ENCODE measurements at places on chromosomes 3 and 15. TPM values are rescaled to one million over a fixed set of nuclear protein-coding genes. Genes with fewer than 3 reads are reported as not detected.

The RARB gene
- total RNA-seq, result 32.2 TPM

The APBA2 gene
- 20.4 TPM for total RNA-seq

The FBN1 gene
- 1,470 TPM for total RNA-seq

The DYNLT2B gene
- 10.4 TPM for total RNA-seq

The CPEB1 gene
- 1.7 TPM for total RNA-seq

The SCG5 gene
- 100 TPM for total RNA-seq

The TMEM108 gene
- 0.12 TPM for total RNA-seq

The PRR20G gene
- total RNA-seq, result not detected

The TFRC gene
- total RNA-seq, result 543 TPM

The CYP1A1 gene
- total RNA-seq, result 0.45 TPM

The INO80 gene
- 20.5 TPM for total RNA-seq

The KNL1 gene
- 3.8 TPM for total RNA-seq

The GOLGA8T gene
- total RNA-seq, result not detected

The DNAH1 gene
- 1.7 TPM for total RNA-seq

The CCDC9B gene
- 38.0 TPM for total RNA-seq

The RARRES1 gene
- 9.0 TPM for total RNA-seq

The HOMER2 gene
- total RNA-seq, result 9.4 TPM

The PCBP4 gene
- total RNA-seq, result 27.3 TPM

The SEMA5B gene
- total RNA-seq, result under 0.01 TPM

The GOLGA6B gene
- not detected for total RNA-seq

The CLDN11 gene
- 280 TPM for total RNA-seq

The NR2E3 gene
- not detected for total RNA-seq

The UTS2B gene
- 0.38 TPM for total RNA-seq

The IL17RD gene
- total RNA-seq, result 2.7 TPM

The PRSS50 gene
- not detected for total RNA-seq

The TBC1D23 gene
- 53.5 TPM for total RNA-seq

The ISL2 gene
- total RNA-seq, result 0.08 TPM

The SACM1L gene
- total RNA-seq, result 21.0 TPM

The LYSMD4 gene
- 7.3 TPM for total RNA-seq

The REC114 gene
- total RNA-seq, result not detected

The C3orf49 gene
- total RNA-seq, result not detected

The LMAN1L gene
- total RNA-seq, result not detected

The TMEM266 gene
- 0.82 TPM for total RNA-seq

The RTP1 gene
- under 0.01 TPM for total RNA-seq

The MKRN2 gene
- total RNA-seq, result 32.2 TPM

The HAPLN3 gene
- 6.7 TPM for total RNA-seq

The IL17RE gene
- total RNA-seq, result 0.23 TPM

The PTPRG gene
- 50.7 TPM for total RNA-seq

The C3orf70 gene
- total RNA-seq, result not detected

The GHSR gene
- not detected for total RNA-seq

The GATM gene
- 0.12 TPM for total RNA-seq

The ASB14 gene
- not detected for total RNA-seq

The DIS3L gene
- 13.6 TPM for total RNA-seq

The ZKSCAN7 gene
- total RNA-seq, result 4.6 TPM

The SCAANT1 gene
- not detected for total RNA-seq

The RASGRP1 gene
- under 0.01 TPM for total RNA-seq

The TIPARP gene
- 22.3 TPM for total RNA-seq

The ARID3B gene
- 0.98 TPM for total RNA-seq

The QARS1 gene
- 321 TPM for total RNA-seq

The NAALADL2 gene
- 2.0 TPM for total RNA-seq

The VGLL3 gene
- total RNA-seq, result 2.9 TPM

The FAM174B gene
- total RNA-seq, result 4.0 TPM

The COL6A5 gene
- total RNA-seq, result 0.12 TPM

The RSRC1 gene
- 73.8 TPM for total RNA-seq

The MASP1 gene
- 20.2 TPM for total RNA-seq

The SLC28A1 gene
- not detected for total RNA-seq
